NAMALWA (cell line): ENCODE measurements at places on chromosomes 12 and 14.

DNA sequence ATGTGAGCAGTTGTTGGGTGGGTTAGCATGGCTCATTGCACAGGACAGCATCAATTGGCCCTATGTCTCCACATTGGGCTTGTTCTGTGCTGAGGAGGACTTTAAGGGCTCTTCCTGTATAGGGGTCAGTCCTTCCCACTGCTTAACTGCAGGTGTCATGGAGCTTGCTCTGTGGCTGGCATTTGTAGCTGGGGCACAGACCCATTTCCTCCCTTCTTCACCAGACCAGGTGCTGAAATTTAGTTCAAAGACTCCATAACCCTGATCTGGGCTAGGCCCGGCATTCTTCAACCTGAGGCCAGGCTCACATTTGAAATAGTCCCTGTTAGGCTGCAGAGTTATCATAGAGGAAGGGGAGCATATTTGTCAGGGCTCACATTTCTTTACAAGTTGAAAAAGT is 12.8 kb downstream of the CHST11 start:
- no peak for DNase-seq

GRCh38 chr12:121648458-121649028 is 20.9 kb downstream of the MORN3 start:
- DNase-seq = no peak

DNA sequence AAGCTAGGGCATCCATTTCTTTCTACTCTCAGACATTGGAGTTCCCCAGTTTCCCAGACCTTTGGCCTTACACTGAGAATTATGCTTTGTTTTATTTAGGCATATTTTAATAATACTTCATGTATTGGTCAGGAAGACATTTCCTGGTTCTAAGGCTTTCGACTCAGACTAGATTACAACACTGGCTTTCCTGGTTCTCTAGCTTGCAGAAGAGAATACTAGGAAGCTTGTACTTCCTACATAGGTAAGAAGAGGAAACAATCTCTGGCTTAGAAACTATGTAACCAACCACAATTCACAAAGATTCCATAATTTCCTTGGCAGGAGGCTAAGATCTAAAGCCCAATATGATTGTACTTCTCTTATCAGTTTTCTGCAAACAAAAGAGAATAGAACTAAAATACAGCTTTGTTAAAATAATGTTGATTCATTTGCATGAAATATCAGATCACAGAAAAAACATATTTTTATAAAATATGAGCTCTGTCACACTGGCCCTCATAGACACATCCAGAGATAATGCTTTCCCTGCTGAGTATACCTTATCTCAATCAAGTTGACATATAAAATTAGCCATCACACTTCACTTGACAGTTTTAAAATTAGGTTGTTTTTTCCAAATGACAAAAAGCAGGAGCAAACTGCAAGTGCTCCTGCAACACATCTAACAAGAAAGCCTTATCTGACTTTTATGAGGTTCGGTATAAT is 30.5 kb downstream of the CLEC2D start:
- no peak for DNase-seq

GRCh38 chr14:103581206-103581605 is 18.4 kb downstream of the COA8 start:
- no peak for DNase-seq

DNA sequence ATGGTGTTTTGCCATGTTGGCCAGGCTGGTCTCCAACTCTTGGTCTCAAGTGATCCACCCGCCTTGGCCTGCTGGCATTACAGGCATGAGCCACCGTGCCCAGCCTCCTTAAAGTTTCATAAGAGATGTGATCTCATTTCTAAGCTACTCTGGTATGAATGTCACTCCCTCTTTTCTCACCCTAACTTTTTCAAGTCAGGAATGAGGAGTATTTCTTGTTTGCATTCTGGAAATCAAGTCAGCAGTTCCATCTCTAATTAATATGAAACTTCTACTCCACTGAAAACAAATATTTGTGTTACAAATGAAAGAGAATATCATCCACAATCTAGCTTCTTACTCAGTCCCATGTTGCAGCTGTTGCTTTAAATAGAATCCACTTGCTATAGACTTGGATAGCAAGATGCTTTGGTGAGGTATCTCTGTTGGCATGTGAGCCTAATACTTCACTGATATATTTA is 61.3 kb downstream of the ARF6 start:
- no peak for DNase-seq

DNA sequence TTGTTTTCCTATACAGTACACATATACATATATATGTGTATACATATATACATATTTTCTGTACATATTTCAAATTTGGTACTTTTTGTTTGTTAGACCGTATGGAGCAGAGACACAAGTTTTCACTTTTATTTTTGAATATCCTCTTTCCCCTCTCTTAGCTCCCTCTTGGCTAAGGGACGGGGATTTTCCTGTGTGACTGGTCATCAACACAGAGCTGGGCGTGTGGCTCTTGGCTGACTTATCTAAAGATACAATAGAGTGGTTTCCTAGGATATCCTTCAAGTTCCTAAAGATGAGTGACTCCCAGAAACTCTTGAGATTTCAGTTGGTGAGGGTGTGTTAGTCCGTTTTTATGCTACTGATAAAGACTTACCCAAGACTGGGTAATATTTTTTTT is 1404.5 kb upstream of the TMEM132C start:
- DNase-seq = no peak

DNA sequence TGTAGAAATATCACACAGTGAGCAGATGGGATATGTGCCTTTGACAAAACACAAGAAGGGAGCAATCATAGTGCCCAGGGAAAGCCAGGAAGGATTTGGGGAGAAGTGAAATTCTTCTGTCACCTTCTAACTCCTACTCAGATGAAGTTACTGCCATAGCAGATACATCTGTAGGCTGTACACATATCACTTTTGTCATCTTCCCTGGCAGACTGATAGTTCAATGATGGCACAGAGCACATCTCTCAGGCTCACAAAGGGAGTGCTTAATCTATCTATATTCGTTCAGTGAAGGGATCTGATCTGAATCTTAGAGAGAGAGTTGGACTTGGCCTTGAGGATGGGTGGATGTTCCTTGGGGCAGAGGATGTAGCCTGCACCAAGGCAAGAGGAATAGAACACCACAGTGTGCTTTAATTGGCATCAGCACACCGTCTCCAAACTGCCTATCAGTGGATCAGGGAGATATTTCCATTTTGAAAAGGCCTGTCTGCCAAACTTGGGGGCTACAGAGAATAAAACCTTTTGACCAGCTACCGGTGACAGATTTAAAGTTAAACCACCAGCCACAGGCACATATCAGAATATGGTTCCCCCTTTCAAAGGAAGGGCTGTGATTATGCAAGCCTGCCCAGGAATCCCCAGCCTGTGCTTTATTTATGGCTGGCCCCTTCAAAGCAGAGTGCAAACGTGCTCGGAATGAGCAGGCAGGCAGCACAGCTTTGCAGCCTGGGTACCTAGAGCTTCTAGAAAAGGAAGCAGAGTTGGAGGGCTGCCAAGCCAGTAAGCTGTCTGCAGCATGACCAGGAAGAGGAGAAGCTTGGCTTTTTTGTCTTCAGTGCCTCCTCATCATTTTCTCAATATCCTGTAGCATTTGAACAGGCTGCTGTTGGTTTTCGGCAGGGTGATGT is 165.5 kb upstream of the DYRK2 start:
- DNase-seq = peak; percentile 44

- no peak for DNase-seq
Measured at GRCh38 chr14:21015312-21015711, 9.5 kb downstream of the NDRG2 start.

GRCh38 chr12:4143896-4144295 is 129.7 kb upstream of the CCND2 start:
- DNase-seq = peak; percentile 39

DNA sequence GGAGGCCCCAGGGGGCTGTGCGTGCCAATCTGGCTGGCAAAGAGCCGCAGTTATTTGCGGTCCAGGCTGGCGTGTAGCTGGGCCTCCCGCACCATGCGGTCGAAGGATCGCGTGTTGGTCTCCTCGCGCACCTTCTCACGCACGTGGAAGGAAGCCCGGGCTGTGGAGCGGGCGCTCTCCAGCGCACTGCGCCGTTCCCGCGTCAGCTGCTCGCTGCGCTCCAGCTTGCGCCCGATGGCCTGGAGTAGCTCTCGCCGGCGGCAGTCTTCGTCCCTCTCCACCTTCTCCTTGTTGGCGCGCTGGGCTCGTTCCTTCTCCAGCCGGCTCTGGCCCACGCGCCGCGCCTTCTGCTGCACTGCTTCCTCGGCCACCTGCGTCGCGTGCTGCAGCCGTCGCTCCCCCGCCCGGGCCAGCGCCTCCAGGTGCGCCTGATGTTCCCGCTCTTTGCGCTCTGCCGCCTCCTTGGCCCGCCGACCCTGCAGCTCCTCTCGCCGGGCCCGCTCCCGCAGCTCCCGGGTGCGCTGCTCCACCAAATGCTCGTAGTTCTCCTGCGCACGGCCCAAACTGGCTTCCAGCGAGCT is 3.1 kb downstream of the CCDC177 start:
- no peak for DNase-seq

DNA sequence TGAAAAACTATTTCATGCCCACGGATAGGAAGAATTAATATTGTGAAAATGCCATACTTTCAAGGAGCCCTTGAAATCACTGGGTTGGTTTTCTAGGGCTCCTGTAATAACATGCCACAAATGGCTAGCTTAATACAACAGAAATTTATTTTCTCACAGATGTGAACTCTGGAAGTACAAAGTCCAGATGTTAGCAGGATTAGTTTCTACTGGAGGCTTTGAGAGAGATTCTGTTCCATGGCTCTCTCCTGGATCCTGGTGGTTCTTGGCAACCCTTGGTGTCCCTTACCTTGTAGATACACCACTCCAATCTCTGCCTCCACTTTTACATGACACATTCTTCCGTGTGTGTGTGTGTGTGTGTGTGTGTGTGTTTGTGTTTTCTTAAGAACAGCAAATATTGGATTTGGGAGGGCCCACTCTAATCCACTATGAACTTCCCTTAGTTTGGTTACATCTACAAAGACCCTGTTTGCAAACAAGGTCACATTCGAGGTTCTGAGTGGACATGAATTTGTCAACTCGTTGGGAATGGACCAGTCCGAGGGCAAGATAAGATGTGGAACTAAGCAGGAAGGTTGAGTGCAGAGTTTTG is 381.1 kb downstream of the IPO8 start:
- DNase-seq = no peak

DNA sequence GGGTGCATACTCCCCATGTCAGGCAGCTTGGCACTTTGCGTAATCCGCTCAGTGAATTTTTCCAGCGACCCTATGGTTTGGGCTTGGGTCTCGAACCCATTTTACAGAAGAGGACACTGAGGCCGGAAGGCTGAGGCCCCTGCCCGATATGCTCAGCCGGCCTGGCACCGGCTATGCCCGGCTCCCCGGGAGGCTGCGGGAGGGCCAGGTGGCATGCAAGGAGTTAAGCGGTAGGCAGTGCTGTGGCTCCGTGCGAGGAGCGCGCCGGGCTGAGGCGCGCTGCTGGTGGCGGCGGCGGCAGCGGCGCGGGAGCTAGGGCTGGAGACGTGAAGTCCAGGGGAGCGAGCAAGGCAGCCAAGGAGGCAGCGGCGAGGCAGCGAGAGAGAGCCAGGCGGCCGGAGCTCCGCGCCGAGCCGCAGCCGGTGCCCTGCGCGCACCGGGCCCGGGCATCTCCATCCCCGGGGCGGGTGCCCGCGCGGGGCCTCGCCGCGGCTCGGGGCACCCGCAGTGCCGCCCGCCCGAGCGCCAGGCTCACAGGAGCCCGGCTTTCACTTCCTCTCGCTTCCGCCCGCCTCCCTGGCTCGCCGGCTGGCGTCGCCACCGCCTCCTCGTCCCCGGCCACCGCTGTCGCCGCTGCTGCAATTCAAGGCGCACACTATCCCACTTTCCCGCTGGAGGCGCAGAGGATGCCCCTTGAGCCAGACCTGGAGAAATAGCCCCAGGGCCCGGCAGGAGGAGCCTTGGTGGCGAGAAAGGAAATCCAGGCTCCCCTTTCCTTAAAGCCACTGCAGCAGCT is at the start of gene WSCD2:
WSCD2 (plus strand) TSS at position 272 of the 796 bp plus-strand sequence. CDS start 66,545 bp downstream, outside the sequence.
- no peak for DNase-seq

- DNase-seq = no peak
Measured at GRCh38 chr12:67052981-67053380, 216.2 kb upstream of the CAND1 start.

DNA sequence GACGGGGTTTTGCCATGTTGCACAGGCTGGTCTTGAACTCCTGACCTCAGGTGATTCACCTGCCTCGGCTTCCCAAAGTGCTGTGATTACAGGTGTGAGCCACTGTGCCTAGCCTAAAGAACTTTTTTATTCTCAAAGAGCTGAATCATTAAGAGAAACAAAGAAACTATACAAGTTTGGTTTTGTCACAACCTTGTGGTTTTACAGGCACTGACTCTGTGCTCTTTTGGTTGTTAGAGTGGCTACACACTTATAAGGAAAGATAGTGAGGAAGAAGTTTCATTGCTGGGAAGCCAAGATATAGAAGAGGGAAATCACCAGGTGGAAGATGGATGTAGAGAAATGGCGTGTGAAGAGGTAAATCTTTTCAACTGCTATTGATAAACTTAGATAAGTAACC is 10.1 kb upstream of the DNAH10 start:
- no peak for DNase-seq

GRCh38 chr12:52171950-52172512 is 19.8 kb downstream of the KRT80 start:
- DNase-seq = peak; percentile 42
